ENCODE measurements at places on chromosomes 5 and 9.

- DNase-seq, result no peak
These were observed 86.1 kb downstream of the SH3TC2 start for GRCh38 chr5:148976569-148977381.

- no peak for DNase-seq
These were observed 48.5 kb upstream of the DAB2 start for GRCh38 chr5:39473156-39473775.

- DNase-seq, result no peak
These were observed 7.8 kb downstream of the ECM2 start for GRCh38 chr9:92527832-92528521.

DNA sequence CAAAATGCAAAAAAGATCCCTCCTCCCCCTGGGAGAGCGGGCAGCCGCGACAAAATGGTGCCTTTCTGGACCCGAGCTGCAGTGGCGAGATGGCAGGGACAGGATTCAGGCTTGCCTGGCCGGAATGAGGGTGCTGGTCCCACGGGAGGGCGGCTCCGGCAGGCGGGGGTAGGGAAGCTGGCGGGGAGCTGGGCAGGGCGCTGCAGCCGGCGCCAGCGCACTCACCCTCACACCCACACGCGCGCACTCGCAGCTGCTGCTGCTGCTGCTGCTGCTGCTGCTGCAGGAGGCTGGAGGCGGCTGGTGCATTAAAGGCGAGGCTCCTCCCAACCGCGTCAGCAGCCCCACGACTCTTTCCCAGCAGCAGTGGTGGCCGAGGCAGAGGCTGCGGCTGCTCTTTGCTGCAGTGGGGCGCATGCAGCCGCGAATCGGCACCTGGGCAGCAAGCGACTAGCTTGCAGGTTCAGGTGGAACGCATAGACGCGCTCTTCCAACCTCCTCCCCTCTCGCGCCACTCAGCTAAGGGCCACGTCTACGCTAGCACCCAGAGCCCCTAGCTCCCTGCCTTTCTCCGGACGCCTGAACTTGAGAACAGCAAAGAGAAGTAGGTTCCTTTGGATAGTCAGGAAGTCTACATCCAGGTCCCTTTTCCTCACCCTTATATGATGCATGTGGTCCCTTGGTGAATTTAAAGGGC lies at the start of gene PPP2R2B:
TSS of gene PPP2R2B (minus strand) at position 282 of the 697 bp plus-strand sequence.
- peak; percentile 54 for DNase-seq

DNA sequence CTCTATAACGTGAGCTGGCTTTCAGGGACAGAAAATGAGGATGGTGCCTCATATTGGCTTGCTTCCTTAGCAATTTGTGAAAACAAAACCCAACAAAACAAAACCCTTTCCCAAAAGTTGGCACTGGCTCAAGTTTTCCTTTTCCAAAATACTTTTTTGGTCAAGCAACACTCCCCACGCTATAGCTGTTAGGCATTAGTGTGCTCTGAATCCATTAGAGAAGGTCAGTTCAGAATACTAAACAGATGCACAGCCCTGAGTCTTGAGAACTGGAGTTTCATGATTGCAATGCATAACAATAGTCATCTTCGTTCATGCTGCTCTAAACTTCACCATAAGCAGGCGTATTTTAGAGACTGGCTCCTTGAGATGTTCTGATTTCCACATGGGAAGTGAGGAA lies 172.0 kb upstream of the KLF9 start:
- no peak for DNase-seq

- DNase-seq, result no peak
These were observed 131.9 kb downstream of the MRPL36 start for GRCh38 chr5:1667648-1668140.

DNA sequence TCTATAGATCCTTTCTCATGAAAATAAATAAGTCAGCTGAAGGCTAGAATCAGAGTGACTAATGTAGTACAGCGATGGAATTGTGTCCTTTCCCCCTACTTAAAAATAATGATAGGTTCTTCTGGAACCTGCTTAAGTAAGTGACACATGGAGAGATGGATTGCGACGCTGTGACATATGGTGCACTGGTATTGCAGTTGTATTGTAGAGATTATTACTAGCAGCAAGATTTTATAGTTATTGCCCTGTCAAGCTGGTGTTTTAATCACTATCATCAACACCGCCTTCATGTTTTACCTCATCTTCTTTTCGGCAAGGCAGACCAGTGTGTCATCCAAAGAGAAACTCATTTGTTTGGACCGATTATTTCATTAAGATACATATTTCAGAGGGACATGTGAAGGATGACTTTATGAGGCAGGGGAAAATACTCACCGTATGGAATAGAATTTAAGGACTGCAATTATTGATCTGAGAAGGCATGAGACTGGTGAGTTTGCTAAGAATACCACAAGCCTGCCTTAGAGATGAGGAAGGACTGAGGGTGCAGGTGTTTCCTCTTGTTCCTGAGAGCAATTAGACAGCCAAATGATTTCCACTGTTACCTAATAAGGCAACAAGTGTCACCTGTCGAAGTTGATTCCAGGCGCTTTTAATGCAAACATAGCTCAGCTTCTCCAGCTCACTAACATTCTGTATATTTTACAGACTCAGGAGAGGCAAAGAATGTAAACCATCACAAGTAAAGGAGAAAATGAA lies 1855.5 kb downstream of the MAT2B start:
- no peak for DNase-seq

GRCh38 chr9:73847536-73847935 lies 649.6 kb upstream of the RORB start:
- no peak for DNase-seq

DNA sequence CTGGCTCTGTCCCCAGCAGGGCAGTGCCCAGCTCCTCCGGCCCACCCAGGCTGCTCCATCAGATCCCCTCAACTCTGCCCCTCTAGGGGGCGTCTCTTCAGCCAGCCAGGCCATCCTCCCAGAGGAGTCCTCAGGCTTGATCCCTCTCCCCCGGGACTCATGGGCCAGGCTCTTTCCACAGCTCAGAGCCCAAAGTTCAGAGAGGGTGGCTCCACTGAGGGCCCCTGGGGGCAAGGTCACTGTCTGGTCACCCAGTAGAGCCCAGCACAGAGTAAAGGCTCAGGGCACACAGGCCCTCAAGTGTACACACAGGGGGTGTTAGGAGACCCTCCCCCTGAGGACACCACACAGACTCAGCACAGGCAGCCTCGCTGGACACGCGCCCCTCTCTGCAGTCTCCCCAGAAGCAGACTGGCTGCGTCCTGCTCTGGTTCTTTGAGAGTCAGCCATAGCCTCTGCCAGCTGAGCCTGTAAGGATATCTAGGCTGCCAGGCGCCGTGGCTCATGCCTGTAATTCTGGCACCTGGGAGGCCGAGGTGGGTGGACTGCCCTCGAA lies 64.8 kb downstream of the PAX5 start:
- no peak for DNase-seq

DNA sequence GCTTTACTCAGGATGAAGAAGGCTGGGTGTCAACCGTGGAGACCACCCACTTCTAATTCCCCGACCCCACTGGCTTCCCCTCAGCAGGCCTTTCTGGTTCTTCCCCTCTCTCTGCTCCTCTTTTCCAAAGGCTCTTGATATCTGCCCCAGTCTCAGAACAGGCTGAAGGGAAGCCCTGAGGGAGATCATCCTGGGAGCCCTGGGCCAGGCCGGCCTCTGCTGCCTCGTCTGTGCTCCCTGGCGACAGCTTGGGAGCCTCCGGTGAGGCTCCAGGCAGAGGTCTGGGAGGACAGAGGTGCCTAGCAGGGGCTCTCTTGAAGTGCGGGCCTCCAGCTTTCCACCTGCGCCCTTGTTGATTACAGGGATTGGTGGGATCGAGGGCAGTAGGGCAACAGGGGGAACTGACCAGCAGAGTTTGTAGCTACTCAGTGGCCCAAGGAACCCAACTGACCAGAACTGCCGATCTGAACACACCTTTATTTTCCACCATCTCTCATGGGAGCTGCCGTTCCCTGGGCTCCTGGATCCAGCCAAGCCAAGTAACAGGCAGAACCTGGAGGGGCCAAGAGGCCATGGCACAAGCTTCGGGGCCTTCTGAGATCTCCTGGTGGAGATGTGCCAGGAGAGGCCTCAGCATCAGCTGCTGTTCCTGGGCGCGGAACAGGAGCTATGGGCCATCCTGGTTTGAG lies 198.5 kb downstream of the CACNA1B start:
- DNase-seq, result no peak

- DNase-seq, result no peak
These were observed 7.9 kb downstream of the NRARP start for GRCh38 chr9:137294091-137294680.

DNA sequence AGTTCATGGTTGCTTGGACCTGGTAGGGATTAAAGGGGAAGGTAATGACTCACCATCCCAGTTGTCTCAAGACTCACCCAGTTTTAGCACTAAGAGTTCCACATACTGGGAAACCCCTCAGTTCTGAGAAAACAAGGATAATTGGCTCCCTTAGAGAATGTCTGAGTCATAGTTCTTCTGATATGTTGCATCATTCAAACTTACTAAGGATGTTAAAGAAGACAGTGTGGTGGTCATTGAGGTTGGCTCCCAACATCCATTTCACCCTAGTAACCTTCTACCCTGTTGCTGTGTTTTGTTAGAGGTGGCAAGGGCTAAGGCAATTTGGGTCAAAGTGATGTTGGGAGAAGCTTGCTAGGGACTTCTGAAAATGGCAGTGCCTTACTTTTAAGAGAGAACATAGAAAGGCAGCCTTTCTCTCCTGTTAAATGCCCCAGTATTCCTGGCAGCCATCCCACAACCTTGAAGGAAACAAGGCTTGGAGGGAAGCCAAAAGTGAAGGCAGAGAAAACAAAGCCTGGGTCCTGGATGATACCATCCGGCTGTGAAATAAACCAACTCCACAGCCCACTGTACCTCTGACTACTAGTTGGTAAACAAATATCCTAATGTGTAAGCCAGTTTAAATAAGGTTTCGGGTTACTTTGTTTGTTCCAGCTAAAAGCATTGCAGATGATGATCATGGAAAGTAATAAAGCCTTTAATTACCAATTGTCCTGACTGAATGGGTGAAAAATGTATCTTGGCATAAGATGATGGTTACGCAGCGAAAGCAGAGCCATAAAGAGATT lies 80.4 kb upstream of the ADAMTSL1 start:
- no peak for DNase-seq

- DNase-seq, result no peak
These were observed 54.0 kb downstream of the TMEM161B start for GRCh38 chr5:88214655-88215054.

GRCh38 chr9:96441798-96442445 lies 8.0 kb upstream of the HABP4 start:
- no peak for DNase-seq

- DNase-seq, result no peak
These were observed 258.1 kb upstream of the EDIL3 start for GRCh38 chr5:84642795-84643194.

DNA sequence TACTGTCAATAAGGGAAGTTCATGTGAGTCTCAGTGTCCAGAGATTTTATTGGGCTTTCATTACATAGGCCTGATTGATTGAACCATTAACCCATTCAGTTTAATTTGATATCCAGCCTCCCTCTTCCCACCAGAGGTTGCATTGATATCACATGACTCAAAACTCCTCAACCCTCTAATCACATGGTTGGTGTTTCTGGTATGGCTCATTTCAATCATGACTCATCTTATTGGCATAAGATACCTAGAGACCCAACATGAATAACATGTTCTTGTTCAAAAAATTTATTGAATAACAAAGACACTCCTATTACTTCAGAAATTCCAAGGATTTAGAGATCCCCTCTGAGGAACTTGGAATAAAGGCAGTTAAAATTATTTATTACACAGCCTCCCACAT lies 982.2 kb downstream of the TLE1 start:
- DNase-seq, result no peak

GRCh38 chr9:131841765-131842318 lies 102.0 kb upstream of the RAPGEF1 start:
- no peak for DNase-seq

- DNase-seq, result no peak
These were observed 4.0 kb downstream of the CSF1R start for GRCh38 chr5:150082374-150082773.

GRCh38 chr5:115713408-115713807 lies 87.6 kb upstream of the TMED7 start:
- no peak for DNase-seq

DNA sequence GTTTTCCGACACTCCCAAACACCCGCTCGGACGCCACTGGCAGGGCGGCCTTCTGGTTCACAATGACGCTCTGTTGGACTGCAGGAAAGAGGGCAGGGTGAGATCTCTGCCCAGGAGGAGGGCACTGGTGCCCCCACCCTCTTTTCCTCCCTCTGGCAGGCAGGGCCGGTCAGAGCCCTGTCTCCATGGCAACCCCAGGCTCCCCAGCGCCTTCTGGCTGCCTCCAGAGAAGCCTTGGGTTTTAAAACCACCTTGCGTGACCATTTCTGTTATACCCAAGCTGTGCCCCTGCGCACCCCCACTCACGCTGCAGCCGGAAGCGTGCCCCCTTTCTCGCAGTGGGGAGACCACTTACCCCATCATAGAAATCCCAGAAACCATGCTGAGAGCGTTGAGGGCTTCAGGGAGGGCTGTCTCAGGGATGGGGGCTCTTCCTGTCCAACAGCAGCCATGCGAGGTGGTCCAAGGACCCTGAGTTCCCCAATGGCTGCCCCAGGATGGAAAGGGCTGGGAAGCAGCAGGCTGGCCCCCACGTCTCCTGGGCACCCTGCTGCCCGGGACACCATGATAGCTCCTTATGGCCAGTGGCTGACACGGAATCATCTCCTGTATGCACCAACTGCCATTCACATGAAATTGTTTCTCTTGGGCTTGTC lies 7.3 kb downstream of the C9orf50 start:
- no peak for DNase-seq

GRCh38 chr5:99020698-99021048 lies 91.9 kb upstream of the CHD1 start:
- no peak for DNase-seq

DNA sequence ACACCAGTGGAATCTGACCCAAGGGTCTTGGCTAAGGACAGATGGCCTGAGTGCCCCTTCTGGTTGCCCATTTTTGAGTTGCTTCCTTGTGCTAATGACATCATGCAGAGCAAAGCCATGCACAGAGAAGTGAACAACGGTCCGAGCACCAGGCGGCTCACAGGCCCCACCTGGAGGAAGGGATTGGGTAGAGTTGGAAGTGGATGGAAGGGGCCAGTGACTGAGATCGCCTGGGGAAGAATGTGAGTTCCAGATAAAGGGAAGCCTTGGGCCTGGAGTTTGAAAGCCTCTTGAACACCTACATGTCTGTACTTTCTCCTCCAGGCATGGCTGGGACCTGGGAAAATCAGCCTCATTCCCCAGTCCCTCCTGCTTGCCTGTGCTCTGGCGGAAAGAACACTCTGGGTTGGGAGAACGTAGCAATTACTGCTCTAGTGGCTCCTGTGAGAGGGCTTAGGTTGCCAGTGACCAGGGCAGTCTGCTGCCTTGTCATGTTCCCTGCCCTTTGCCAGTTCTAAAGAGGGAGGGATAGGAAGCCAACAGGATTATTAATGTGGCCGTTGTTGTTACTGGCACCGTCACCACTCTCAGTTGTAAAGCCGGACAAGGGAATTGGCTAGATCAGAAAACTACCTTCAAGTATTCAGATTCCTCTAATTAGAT lies 62.5 kb upstream of the PTPN3 start:
- no peak for DNase-seq

All from activated T-cell treated with anti-CD3 and anti-CD28 coated beads, Interleukin-2, amount 50 U/mL, for 1 hour (primary cell).